Melanocyte of skin (primary cell): ENCODE measurements at places on chromosomes 3 and 15. TPM values are rescaled to one million over a fixed set of nuclear protein-coding genes. Genes with fewer than 3 reads are reported as not detected.

Gene PLA2G4D
- total RNA-seq = not detected in 2 replicates

Gene GPR171
- total RNA-seq = 0.15 TPM in 1 of 2 replicates, not detected in the other

Gene MYO5C
- 0.33 and 1.1 TPM in 2 replicates for total RNA-seq

Gene THRB
- total RNA-seq = under 0.01 TPM in 1 of 2 replicates, not detected in the other

Gene PP2D1
- not detected in 2 replicates for total RNA-seq

Gene C2CD4A
- not detected in 2 replicates for total RNA-seq

Gene CYP8B1
- total RNA-seq = not detected in 2 replicates

Gene TRPM1
- total RNA-seq = 171 and 326 TPM in 2 replicates

Gene ATP13A5
- total RNA-seq = not detected in 2 replicates

Gene CD200
- 7.2 and 16.7 TPM in 2 replicates for total RNA-seq

Gene PLA1A
- 29.9 and 65.6 TPM in 2 replicates for total RNA-seq

Gene CACNA2D2
- not detected in 2 replicates for total RNA-seq

Gene IQCF5
- total RNA-seq = not detected in 2 replicates

Gene GOLIM4
- 14.0 and 18.2 TPM in 2 replicates for total RNA-seq

Gene PLSCR2
- 1.0 TPM in 1 of 2 replicates, not detected in the other for total RNA-seq

Gene CTDSPL
- total RNA-seq = 12.4 and 80.3 TPM in 2 replicates

Gene ZNF662
- total RNA-seq = 0.69 and 0.73 TPM in 2 replicates

Gene CFAP100
- not detected in 2 replicates for total RNA-seq

Gene P2RY12
- 2.9 and 3.4 TPM in 2 replicates for total RNA-seq

Gene GOLGA8G
- total RNA-seq = not detected in 2 replicates

Gene NGLY1
- 25.3 and 28.2 TPM in 2 replicates for total RNA-seq

Gene RGMA
- 2.9 and 3.4 TPM in 2 replicates for total RNA-seq
